ENCODE measurements at places on chromosomes 2 and 18. TPM values are rescaled to one million over a fixed set of nuclear protein-coding genes. Genes with fewer than 3 reads are reported as not detected.

- peak; percentile 81 for DNase-seq
These were observed at the start of gene RBM45 for GRCh38 chr2:178112202-178113152. Gene RBM45 (plus strand): TSS chr2:178112437. CDS start chr2:178112547, 110 bp downstream.

GRCh38 chr18:50315100-50315871, 27.8 kb upstream of the CXXC1 start:
- DNase-seq, result no peak

The POTEI gene
- not detected for polyA plus RNA-seq

DNA sequence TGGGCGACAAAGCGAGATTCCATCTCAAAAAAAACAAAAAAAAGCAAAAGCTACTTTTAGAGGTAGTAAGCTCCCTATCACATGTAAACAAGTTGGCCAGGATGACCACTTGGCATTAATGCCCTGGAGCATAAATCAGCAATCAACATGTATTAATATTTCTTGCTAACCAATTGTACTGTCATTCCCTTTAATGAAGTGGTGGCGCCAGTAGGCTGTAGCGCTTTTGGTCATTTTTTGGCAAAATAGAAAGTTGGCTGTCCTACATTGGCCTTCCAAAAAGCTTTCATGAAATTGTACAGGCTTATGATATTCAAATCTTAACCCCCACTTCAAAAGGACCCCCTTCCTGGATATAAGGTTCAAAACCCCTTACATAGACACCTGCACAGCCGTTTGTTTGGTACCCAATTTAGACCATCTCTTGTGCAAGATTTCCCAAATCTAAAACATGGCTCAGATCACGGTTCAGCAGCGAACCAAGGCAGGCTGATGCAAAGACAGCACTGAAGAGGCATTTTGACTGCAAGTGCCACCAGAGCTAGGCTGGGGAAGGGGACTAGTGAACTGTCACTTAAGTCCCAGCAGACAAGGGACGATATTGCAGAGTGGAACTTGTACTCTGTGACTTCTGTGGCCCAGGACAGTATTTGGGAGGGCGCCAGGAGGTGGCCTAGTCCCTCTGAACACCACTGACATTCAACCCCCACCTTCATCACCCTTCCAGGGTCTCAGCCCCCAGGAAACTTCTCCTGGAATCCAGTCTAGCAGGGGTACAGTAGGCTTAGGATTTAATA, 31.9 kb downstream of the SMAD7 start:
- DNase-seq, result no peak
